Smooth muscle cell of the coronary artery (primary cell): ENCODE measurements at places on chromosomes 13 and 19. TPM values are rescaled to one million over a fixed set of nuclear protein-coding genes. Genes with fewer than 3 reads are reported as not detected.

The TMEM59L gene
- total RNA-seq = 0.23 and 0.98 TPM in 2 replicates

The NOVA2 gene
- 0.23 and 1.2 TPM in 2 replicates for total RNA-seq

The C19orf73 gene
- 0.70 and 1.4 TPM in 2 replicates for total RNA-seq

The TTC9B gene
- not detected in 2 replicates for total RNA-seq

The SGCG gene
- 0.53 and 0.82 TPM in 2 replicates for total RNA-seq

The AMER2 gene
- total RNA-seq = not detected in 2 replicates

The RDH8 gene
- total RNA-seq = not detected in 2 replicates

The ELSPBP1 gene
- total RNA-seq = not detected in 2 replicates

The ZNF540 gene
- total RNA-seq = 0.30 and 1.3 TPM in 2 replicates

The FXYD5 gene
- total RNA-seq = 13.3 and 18.9 TPM in 2 replicates

The POSTN gene
- 24.5 and 1,786 TPM in 2 replicates for total RNA-seq

The ANKLE1 gene
- total RNA-seq = 0.12 and 0.38 TPM in 2 replicates

The C19orf67 gene
- not detected in 2 replicates for total RNA-seq

The ATXN8OS gene
- not detected in 2 replicates for total RNA-seq
